Central memory CD8-positive, alpha-beta T cell (primary cell): ENCODE measurements at places on chromosomes 5 and 9.

DNA sequence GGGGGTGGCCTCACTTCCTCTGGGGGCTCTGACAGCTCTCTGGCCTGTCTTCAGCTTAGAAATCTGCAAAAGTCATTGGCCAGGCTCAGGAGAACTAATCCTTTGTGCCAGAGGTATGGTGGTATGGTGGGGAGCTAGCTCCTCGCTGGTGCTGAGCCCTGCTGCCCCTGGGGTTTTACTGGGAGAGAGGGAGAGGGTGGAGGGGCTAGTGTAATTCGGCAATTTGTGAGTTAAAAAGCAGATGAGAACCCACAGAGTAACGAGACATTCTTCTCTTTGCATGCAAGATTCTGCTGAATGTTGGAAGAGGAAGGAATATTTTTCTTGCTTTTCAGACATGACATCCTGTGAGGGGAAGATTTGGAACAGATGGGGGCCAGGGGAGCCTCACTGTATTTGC is 65.5 kb upstream of the SPRY4 start:
- no peak for DNase-seq

DNA sequence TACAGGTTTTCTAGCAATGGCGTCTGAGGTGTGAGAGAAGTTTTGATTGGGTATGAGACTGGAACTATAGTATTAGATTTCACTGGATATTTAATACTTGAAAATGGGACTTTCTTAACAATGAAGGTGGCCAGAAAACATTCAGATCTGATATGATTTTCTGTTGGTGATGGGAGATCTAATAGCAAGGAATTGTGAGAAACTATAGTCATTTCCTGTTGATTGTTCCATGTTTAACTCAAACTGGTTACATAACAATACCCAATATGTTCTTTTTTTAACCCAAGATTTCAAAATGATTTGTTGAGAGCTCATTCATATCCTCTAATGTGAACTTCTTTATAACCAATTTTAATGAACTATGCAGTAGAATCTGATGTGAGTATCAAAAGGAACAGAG is 793.2 kb upstream of the RGMB start:
- no peak for DNase-seq

- DNase-seq: no peak
These were observed 11.4 kb upstream of the ENG start for GRCh38 chr9:127865645-127866464.

GRCh38 chr9:85931495-85931894 is 9.5 kb upstream of the NAA35 start:
- no peak for DNase-seq

DNA sequence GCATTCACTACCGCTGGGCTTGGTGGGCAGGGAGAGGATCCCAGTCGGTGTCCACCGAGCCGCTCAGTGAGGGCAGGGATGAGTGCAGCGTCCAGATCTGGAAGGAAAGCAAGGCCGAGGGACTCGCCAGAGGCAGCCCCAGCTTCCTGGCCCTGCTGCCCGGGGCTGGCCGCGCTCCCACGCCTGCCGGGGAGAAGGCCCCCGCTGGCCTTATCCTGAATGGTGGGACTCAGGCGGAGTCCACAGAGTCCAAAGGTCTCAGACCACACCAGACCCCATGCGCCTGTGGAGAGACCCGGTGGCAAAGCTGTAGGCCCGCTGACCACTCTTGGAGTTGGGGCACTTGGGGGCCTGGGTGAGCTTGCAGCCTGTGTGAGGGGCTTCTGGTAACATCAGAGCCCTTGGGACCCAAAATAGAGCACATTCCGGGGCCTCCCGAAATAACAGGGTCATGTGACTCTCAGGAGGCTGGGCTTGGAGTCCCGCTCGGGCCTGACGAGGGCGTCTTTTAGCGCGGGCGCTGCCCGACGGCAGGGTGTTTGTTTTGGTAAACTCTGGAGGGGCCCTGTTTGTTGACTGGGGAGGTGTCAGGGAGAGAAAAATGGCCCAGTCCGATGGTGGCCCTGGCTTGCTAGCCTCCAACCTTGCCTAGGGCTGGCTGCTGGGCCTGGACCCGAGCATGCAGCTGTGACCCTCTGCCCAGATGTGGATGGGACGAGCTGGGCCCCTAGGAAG is 2.8 kb downstream of the RXRA start:
- no peak for DNase-seq

GRCh38 chr9:134252084-134252830 is 74.0 kb upstream of the RXRA start:
- DNase-seq: no peak

GRCh38 chr5:6452622-6453504 is 4.2 kb downstream of the UBE2QL1 start:
- no peak for DNase-seq

GRCh38 chr5:147669169-147669869 is 113.2 kb downstream of the JAKMIP2 start:
- DNase-seq: no peak

- DNase-seq: no peak
These were observed 38.3 kb downstream of the RECK start for GRCh38 chr9:36074870-36075532.

- no peak for DNase-seq
These were observed 93.8 kb downstream of the TMEM215 start for GRCh38 chr9:32877103-32877502.

- DNase-seq: no peak
These were observed 1.1 kb upstream of the CEP72 start for GRCh38 chr5:610744-611730.

GRCh38 chr5:54624805-54625568 is 107.4 kb downstream of the SNX18 start:
- no peak for DNase-seq

GRCh38 chr9:137499858-137500661 is 40.9 kb upstream of the NSMF start:
- no peak for DNase-seq

DNA sequence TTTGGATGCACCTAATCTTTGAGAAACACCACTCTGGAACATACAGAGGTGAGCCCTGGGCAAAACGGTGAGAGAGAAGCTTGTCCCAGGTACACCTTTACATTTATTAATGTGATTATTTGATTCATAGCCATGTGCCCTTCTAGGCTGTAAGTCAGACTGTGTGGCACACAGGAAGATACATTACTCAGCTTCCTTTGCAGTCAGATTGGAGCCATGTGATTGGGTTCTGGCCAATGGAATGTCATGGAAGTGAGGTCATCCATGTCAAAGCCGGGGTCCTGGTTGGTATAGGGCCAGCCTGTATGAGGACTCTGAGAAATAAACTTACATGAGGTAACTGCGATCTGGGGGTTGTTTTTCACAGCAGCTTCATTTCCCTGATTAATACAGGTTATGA is 106.8 kb upstream of the CD180 start:
- DNase-seq: no peak

DNA sequence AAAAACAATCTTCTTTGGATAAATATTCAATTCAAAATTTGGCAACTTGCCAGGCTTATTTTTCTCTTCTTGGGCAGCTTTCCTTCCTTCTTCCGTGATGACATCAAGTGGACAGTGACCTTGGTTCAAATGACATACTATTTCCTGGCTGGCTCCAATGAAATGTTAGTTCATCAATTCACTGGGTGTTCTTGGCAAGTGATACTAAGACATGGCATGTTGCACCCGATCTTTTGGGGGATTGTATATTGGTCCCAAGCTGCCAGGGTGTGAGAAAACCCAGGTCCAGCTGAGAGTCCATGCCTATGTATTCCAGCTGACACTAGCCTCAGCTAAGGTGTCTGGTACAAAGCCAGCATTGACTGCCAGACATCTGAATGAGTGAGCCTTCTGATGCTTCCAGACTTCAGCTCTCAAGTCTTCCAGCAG is 252.9 kb downstream of the MAT2B start:
- DNase-seq: no peak

DNA sequence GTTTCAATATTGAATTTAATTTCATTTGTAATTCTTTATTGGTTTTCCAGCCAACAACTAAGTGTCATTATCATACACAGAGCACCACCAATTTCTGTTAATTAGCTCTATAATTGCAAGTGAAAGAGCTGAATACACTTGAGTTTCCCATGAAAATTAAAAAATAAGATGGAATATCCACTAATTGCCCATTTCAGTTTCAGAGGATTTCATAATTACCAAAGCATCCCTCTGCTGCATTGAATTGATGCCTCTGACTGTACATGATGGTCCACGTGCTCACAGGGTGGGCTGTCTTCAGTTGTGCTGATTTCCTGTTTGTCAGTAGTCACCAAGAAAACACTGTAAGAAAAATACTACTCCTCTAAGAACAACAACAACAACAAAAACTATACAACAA is 163.8 kb downstream of the CHSY3 start:
- DNase-seq: no peak

DNA sequence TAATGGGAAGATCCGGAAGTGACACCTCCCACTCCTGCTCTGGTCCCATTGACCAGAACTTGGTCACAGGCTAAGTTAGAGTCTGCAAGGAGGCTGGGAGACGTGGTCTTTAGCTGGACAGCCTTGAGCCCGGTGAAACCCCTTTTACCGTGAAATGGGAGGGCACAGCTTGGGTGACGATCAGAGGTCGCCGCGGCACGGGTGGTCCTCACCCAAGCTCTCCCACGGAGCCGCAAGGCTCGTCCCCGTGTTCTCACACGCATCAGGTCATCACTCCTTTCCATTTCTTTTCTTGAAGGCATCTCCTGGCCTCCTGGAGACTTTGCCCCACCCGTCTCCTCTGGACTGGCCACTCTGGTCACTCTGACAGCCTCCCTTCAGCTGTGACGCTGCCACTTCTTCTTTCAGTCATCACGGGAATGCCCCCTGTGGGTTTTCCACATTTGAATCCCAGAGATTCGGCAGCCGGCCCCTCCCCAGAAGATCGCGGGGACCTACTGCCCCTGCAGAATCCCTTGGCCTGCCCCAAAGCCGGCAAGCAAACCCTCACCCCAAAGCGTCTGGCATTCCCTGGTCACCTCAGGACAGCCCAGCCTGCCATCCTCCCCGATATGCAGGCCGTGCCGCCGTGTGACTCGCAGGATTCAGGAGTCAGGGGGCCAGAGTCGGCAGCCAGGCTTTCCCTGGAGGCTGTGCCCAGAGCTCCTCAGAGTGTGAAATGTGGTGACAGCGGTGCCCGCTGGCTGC is 18.9 kb upstream of the EGFL7 start:
- no peak for DNase-seq

DNA sequence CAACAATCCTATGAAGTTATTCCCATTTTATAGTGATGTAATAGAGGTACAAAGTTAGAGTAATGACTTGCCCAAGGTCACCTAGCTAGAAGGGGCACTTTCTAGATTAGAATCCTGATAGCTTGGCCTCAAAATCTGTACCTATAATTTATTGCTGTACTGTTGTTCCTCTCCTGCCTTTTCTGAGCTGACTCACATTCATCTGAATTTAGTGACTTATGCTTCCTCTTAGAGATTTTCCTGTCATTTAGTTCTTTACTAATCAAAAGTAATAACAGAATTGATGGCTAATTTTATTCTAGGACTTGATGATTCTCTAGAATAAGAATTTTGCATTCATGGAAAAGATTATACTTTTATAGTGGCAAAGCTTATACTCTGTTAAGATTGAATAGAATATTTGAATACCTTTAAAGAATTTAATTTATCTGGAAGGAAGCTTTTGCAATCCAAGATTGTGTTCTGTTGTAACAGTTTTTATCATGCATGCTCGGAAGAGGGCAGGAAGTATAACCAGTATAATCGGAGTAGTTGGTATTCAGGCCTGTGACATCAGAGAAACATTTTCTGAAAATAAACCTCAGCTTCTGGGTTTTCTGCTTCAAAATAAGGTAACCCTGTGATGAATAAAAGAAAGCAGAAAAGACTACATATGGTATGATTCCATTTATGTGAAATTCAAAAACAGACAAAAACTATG is 21.3 kb downstream of the CYSTM1 start:
- DNase-seq: no peak

GRCh38 chr5:92561411-92561959 is 1019.5 kb downstream of the NR2F1-AS1 start:
- DNase-seq: no peak

DNA sequence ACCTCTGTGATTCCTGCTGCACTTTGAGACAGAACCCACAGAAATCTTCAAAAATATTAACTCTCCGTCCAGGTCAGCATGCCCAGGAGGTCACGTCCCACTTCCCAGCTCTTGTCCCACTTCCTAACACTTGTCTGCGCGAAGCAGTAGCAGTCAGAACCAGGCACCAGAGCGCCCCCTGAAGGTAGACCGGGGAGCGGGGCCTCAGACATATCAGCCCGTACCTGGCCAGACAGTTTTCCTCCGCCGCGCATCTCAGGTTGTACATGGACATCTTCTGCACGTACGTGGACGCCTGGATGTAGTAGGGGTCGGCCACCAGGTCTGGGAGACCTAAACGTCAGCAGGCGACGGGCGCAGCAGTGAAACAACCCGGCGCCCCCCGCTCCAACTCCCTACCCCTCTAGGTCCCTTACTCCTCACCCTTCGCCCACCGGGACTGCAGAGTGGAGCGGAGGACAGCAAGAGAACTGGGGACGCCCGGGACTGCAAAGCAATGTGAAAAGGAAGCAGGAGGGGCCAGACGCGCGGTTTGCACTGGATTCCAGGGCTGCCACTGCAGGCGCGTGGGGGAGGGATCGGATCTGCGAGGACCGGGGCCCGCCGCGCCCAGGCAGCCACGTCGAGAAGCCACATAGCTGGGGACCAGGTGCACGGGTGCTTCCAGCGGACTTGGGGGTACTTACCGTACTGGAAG is 1.2 kb downstream of the LOX start:
- no peak for DNase-seq

DNA sequence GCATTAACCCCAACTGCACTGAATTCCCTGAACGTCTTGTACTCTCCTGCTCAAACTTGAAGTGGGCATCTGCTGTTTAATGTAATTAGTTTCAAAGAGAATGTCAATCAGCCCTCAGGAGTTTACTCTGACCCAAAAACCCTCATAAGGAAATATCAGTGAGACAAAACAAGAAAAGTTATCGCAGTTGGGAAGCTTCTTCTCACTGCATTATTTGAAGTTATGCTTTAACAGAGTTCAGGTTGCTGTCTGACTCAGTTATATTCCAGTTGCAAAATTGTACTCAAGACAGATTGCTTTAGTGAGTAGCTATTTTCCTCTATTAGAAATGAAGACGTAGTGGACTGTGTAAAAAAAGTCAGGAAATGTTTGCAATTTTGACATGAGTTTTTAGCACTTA is 52.1 kb downstream of the PPIC start:
- no peak for DNase-seq

DNA sequence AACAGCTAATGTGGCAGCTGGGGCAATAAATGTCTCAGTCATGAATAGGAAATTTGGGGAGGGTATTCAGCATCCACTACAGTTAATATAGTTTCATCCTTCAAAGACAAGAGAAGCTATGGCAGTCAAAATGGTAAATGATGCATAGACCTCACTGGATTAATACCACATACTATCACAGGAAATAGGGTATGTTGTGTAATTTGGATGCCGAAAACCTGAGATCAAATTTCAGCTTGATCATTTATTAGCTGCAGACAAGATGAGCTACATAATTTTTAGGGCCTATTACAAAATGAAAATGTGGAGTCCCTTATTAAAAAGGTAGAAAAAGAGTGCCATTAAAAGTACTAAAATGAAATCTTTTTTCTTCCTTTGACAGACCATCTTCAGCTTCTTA is 112.6 kb upstream of the MTAP start:
- DNase-seq: no peak

- no peak for DNase-seq
These were observed 454.3 kb upstream of the KLF4 start for GRCh38 chr9:107943901-107944300.
